ENCODE measurements at places on chromosomes 16 and 17.

DNA sequence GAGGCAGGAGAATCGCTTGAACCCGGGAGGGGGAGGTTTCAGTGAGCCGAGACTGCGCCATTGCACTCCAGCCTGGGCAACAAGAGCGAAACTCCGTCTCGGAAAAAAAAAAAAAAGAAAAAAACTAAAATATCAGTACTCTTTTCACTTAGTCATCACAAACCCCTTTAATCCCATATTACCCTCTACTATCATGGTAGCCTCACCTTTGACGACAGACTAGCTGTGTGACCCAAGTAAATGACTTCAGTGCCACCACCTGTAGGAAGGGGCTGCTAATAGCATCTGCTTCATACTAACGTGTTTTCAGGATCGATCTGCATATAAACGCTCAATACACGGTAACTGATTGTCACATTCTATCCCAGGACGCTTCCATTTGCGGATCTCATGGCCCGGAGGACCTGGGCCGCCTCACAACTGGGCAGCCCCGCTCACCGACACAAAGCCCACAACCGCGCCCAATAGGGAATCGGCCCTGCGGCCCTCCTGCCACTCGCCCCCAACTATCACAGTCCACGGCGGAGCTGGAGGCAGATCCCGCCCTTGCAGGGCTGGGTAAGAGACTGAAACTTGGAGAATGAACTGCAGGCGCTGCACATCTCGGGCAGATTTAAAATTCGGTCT, 1.1 kb upstream of the ZNF263 start:
- DNase-seq: no peak

DNA sequence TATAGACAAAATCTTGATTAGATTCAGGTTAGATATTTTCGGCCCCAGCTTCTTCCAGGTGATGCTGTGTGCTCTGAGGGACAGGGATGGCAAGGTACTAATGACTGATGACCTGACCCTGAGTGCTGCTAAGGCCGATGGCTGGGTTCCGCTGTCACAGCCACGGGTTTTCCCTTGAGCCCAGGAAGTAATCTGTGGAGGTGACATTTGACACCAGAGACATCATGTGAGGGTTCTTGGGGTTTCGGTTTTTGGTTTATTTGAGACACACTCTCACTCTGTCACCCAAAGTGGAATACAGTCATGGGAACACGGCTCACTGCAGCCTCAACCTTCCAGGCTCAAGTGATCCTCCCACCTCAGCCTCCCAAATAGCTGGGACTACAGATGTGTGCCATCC, 9.8 kb downstream of the OTOP3 start:
- DNase-seq: no peak

GRCh38 chr17:75592348-75593020, 4.9 kb downstream of the MYO15B start:
- no peak for DNase-seq

DNA sequence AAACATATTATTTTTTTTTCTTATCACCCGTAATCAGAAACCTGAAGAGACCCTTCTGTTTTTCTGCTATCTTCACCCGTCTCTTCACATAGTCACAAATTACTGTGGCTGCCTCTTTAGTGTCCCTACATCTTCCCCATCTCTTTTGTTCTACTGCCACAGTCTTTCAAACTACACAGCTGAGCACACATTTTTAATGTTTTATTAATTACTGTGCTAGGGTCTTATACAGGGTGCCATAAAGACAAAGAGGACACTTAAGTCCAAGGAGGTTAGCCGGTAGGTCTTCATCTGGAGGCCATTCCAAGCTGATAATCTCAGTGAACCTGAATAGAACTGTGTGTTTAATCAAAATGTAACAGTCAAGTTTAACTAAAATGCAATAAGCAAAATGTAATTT, 20.7 kb downstream of the CNTNAP4 start:
- no peak for DNase-seq

DNA sequence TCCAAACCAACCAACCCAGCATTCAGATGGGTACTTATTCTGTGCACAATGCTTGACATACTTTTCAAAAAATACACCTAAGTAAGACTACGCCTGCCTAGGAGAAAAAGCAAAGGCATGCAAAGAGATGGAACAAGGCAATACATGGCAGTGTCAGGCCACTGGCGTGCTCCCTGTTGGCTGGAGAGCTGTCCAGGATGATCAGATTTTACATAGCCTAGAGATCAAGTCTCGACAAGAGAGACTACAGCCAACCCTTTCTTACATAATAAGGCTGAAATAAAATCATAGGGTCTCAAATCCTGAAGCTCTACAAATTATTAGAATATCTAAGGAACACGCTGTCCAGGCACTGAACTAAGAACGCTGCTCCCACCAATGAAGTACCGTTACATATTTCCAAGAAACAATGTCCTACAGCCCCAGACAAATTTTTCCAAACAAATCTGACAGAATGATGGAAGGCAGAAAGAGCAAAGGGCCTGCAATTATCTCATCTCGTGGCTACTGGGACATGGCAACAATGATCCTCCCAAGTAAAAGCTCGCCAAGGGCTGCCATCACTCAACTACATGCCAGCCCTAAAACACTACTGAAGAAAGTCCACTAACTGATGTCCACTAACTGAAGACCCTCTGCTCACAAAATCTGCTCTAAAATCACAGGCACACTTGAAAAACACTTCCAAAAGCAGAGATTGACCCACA, 5.1 kb downstream of the RPS15A start:
- no peak for DNase-seq

All from left hindlimb (tissue), 1 donor.